ENCODE measurements at places on chromosomes 5 and 9. TPM values are rescaled to one million over a fixed set of nuclear protein-coding genes. Genes with fewer than 3 reads are reported as not detected.

DNA sequence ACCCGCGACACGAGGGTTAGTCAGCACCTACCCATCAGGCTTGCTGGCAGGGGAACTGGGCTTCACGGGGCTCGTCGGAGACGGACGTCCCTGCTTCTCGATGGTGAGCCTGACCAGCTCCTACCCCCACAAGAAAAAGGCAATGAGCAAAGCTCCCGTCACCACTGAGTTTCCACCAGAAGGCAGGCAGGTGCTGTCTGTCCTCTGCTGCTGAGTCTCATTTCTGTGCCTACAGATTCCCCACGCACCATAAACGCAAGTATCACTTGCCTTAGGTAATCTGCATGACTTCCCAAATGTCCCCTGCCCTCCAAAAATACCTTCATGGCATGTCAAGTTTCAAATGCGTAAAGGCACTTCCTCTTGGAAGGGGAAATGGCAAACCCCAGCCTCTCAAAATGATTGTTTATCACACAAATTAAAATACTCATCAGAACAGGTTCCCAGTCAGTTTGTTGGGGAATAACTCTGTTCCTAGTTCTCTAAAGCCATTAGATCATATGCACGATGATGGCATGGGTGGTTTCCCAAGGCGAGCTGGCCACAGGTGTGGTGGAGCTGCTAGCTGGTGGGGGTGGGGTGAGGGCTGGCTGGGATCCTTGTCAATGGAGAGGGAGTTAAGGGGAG lies 85.0 kb downstream of the PRRT1B start:
- no peak for DNase-seq

GRCh38 chr9:35728041-35728971 lies 3.7 kb downstream of the TLN1 start:
- peak; percentile 86 for DNase-seq

DNA sequence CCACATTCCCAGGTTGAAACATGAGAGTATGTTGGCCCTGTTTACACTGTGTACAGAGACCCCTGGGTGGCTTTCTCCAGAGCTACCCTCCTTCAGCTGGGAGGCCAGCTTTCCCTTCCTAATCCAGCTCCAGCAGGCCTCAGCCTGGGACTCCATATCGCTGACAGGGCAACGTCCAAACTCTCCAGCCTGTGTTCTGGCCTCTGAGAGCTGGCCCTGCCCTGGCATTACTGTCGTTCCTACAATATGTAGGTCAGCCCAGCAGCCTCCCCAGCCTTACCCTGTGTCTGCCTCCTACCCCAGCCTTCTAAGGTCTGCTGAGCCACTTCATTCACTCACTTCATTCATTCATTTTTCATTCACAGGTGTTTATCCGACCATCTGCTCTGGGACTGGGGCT lies 8.3 kb upstream of the EEIG1 start:
- DNase-seq: no peak

GRCh38 chr9:75168270-75169178 lies 80.2 kb downstream of the OSTF1 start:
- DNase-seq: no peak

DNA sequence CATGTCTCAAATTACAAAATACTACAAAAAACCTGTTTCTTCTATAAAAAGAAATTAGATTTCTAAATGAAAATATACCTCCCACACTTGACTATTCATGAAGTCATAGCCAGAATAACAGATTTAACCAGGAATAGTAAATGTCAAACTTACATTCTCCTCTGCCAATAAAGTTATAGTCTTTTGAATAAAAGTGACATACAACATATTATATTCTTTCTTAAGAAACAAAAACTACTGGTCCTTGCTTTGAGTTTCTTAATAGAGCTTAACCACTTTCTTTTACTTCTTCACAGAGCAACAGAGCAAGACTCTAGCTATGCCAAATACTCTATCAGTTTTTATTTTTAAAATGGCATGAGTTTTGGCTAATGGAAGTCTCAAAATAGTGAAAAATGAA lies 61.7 kb downstream of the DEPDC1B start:
- DNase-seq: no peak

GRCh38 chr5:156838961-156839360 lies 11.1 kb upstream of the PPP1R2B start:
- no peak for DNase-seq

TXNDC8 gene
- total RNA-seq: not detected

CDH6 gene
- not detected for total RNA-seq

All from activated naive CD4-positive, alpha-beta T cell treated with anti-CD3 and anti-CD28 coated beads, Interleukin-2, amount 50 U/mL, for 72 hours (primary cell).